GM18507 (cell line): ENCODE measurements at places on chromosomes 6 and 20.

DNA sequence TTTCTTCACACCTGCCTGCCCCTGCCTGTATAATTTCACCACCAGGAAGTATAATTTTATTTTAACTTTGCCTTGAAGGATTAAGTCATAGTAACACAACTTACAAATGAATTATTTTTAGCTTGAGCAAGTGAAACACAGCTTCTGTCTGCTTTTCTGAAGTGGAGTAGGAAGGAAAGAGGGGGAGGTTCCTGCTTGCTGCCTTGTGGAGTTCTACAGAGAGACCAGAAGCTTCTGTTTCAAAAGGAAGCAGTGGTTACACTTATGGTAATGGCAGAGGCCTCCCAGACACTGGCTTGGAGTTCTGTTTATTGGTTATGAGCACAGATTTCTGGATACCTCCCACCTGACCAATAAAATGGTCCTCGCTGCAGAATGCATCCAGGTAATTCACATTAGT is 159.6 kb downstream of the TMEM200A start:
- DNase-seq: no peak

DNA sequence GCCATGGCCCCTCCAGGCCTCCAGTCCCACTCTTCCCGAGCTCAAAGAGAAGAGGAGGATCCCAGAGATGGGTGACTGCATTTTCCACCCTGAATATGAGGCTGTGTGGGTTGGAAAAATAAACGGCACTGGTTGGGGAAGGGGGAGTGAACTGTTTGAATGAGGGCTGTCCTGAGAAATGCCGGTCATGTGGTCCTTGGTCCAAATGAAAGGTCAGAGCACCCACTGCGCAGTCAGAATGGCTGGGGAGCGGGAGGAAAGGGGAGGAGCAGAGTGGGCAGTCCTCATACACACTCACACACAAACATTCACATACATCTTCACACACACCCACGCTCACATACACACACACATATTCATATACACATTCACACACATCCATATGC is 83.1 kb downstream of the MRPL14 start:
- no peak for DNase-seq

- no peak for DNase-seq
Observed at GRCh38 chr6:7338031-7338430, 25.0 kb upstream of the SSR1 start.

DNA sequence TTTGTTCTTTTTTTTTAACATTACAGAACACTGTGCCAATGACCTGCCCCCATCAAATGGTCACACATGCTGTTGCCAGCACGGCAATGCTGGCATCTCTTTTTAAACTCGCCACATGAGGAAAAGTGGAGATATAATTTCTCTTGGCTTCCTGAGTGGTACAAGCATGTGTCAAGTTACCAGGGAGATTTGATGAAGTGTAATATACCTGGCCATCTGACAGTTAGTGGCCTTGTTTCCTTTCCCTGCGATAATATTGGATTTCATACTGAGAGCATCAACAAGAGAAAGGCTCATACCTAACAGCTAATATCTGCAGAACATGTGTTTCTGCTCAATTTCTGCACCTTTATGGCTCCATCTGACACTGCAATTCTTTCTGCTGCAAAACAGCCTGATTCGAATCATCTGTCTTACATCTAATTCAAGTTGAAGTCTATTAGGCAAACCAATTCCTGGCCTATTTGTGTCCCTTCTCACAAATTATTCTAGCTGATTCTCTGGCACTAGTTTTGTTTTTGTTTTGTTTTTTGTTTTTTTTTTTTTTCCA is 519.5 kb downstream of the PREX1 start:
- DNase-seq: no peak

DNA sequence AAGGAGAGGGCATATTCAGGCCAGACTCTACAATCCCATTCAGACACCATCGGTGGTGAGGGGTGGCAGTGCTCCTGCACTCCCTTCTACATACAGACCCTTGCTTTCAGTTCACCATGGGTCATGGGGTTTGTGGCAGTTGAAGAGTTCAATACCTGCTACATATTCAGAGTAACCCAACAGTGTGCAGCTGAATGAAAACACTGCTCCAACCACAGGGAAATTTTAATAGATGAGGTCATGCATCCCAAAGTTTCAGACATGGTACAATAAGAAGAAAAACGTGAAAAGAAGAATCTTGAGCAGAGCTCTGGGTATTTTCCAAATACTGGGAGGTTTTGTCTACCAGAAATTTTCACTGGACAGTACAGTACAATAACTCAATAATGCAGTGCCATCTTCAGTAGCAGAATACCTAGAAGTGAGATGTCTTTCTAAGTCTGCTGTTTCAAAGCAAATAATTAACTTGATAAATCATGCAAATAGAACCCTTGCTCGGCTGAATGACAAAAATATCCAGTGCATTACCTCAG is 162.1 kb downstream of the PTPRK start:
- no peak for DNase-seq

- DNase-seq: no peak
Observed at GRCh38 chr20:36794116-36794474, 20.5 kb upstream of the DSN1 start.

- no peak for DNase-seq
Observed at GRCh38 chr6:15653581-15653980, 9.2 kb downstream of the DTNBP1 start.

- DNase-seq: no peak
Observed at GRCh38 chr20:48928832-48929725, 7.6 kb downstream of the ARFGEF2 start.

- no peak for DNase-seq
Observed at GRCh38 chr20:32332614-32333013, 25.5 kb upstream of the ASXL1 start.
